GM12878 (cell line): ENCODE measurements at places on chromosomes 16 and 17.

GRCh38 chr17:27690882-27691281, 59.9 kb downstream of the LGALS9 start:
- H3K27ac ChIP-seq: no peak overlapping the region
- no peak for DNase-seq
- no peaks in the 10 kb centered on the region for H3K36me3 ChIP-seq

- H3K4me1 ChIP-seq: peaks cover 3% of the 10 kb centered on the region; the same call in 1 of the 2 replicates
- peak overlapping the region; percentile 54; the same call in 1 of the 2 replicates for H3K4me3 ChIP-seq
- no peak overlapping the region for H3K27ac ChIP-seq
- H3K27me3 ChIP-seq: peaks cover 11% of the 10 kb centered on the region
These were observed 455 bp downstream of the ATP1B2 start for GRCh38 chr17:7651097-7651664.

- H3K4me1 ChIP-seq: no peaks in the 10 kb centered on the region
- no peak for DNase-seq
- H3K27me3 ChIP-seq: 0 out of 2 replicates have a peak, but pooled peaks cover 2% of the 10 kb centered on the region
- no peaks in the 10 kb centered on the region for H3K36me3 ChIP-seq
- no peak overlapping the region for H3K4me3 ChIP-seq
These were observed 180.6 kb downstream of the FOXL1 start for GRCh38 chr16:86758932-86759331.

DNA sequence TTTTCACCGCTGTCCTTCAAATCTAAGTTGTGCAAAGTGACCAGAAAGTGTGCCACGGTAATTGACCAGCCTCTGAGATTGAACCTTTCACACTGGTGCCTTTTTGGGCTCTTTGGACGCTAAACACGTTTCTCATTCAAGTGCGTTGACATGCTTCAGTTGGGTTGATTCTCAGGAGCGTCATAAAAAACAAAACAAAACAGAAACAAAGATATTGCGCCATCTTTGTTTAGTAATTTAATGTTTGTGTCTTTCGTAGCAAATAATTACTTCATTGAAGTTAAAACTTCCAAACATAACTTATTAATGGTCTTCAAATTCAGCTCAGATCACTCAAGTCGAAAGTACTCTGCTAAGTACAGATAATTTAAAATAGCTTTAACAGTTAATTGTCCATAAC, 80.2 kb downstream of the OR1D5 start:
- H3K27ac ChIP-seq: no peak overlapping the region
- no peaks in the 10 kb centered on the region; the same call in 1 of the 2 replicates for H3K27me3 ChIP-seq
- no peak for DNase-seq

DNA sequence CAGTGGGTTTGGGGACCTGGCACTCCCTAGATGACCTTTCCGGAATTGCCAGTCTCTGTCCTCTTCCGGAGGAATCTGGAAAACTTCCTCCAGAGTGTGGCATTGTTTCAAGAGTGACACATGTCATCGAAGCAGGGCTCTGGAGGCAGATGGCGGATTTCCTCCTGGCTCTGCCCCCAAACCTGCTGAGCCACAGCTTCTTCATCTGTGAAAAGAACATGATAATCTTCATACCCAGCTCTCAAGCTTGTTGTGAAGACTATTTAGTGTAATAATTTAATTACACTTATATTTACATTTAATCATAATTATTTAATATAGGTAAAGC, 19.7 kb upstream of the TEX2 start:
- no peaks in the 10 kb centered on the region for H3K27me3 ChIP-seq
- H3K36me3 ChIP-seq: no peaks in the 10 kb centered on the region
- no peak overlapping the region for H3K27ac ChIP-seq
- no peak for DNase-seq
- peaks cover 12% of the 10 kb centered on the region for H3K4me1 ChIP-seq

DNA sequence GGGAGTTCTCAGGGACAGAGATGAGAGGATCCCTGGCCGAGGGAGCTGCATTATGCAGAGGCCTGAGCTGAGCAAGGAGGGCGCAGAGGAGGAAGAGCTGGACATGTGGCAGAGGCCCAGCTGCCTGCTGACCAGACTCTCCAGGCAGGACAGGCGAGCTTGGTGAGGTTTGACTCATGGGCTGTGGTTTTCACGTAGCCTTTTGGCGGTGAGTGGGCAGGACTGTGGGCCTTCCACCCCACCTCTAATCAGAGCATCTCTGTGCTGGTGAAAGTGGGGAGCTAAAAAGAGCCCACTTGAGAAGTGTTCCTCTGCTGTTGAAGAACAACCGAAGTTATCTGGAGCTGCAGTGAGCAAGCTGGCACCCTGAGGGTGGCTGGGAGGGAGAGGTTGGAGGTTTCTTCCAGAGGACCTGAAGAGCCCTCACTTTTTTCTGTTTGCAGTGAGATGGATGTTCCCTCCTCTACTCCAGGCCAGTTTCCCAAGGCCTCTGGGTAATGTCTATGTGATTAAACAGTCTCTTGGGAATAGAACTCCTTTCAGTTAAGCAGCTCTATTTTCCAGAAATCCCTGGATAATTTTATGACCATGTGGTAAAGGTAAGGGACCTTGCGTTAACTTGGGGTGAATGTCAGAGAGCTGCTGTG, 11.9 kb downstream of the EPN2 start:
- no peaks in the 10 kb centered on the region; the same call in 1 of the 2 replicates for H3K27me3 ChIP-seq
- no peaks in the 10 kb centered on the region for H3K36me3 ChIP-seq
- H3K4me3 ChIP-seq: no peak overlapping the region
- DNase-seq: no peak
- no peak overlapping the region for H3K27ac ChIP-seq

DNA sequence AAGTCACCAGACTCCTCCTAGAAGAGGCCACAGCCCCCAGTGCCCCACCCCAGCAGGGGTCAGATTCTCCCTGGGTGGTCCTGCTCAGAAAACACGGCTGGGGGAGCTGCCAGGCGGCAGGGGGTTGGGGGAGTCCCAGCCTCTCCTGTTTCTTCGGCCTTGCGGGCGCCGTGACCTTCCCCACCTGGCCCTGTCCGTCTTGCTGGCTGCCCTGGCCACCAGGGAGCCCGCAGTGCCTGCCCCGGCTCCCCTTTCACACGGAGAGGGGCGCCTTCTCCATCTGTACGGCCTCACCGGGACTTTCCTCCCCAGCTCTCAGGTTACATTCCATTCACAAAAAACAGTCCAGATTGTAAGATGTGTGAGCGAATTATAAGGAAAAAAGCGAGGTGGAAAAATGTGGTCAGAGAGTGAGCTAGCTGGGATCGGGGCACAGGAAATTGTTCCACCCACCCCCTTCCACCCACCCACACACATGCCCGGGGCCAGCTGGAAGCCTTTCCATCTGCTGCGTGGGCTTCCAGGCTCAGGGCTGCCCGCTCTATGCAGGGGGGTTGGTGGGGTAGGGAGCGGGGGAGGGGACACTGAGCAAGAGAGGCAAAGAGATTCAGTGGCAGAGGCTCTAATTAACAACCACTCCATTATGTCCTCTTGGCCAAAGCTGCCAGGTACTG, 14.6 kb upstream of the CIBAR2 start:
- no peaks in the 10 kb centered on the region for H3K27me3 ChIP-seq
- no peaks in the 10 kb centered on the region for H3K36me3 ChIP-seq
- DNase-seq: no peak

DNA sequence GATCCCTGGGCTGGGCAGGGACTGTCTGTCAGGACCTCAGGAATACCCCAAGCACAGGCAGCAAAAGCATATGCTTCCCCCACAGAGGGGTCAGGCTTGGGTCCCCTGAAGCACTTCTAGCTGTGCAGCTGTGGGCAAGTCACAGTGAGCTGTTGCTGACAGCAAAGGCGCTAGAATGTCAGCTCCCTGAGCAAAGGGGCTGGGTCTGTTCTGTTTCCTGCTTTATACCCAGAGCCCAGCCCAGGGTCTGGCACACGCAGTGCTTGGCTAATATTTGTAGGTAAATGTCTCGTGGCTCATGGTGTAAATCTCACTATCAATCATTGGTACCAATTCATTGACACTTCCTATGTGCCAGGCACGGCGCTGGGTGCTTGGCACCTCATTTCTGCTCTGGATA, 16.6 kb upstream of the MPRIP start:
- H3K4me1 ChIP-seq: no peaks in the 10 kb centered on the region
- H3K36me3 ChIP-seq: no peaks in the 10 kb centered on the region
- H3K27ac ChIP-seq: no peak overlapping the region
- no peak overlapping the region for H3K4me3 ChIP-seq
- no peak for DNase-seq

- no peaks in the 10 kb centered on the region for H3K36me3 ChIP-seq
- no peak overlapping the region for H3K4me3 ChIP-seq
- H3K27me3 ChIP-seq: no peaks in the 10 kb centered on the region; the same call in 1 of the 2 replicates
- H3K27ac ChIP-seq: no peak overlapping the region
- no peak for DNase-seq
- H3K4me1 ChIP-seq: no peaks in the 10 kb centered on the region
These were observed 12.9 kb upstream of the MEIOB start for GRCh38 chr16:1884889-1885288.

- no peak overlapping the region for H3K4me3 ChIP-seq
- no peaks in the 10 kb centered on the region for H3K27me3 ChIP-seq
These were observed 53.4 kb downstream of the ABCC12 start for GRCh38 chr16:48102083-48103008.

DNA sequence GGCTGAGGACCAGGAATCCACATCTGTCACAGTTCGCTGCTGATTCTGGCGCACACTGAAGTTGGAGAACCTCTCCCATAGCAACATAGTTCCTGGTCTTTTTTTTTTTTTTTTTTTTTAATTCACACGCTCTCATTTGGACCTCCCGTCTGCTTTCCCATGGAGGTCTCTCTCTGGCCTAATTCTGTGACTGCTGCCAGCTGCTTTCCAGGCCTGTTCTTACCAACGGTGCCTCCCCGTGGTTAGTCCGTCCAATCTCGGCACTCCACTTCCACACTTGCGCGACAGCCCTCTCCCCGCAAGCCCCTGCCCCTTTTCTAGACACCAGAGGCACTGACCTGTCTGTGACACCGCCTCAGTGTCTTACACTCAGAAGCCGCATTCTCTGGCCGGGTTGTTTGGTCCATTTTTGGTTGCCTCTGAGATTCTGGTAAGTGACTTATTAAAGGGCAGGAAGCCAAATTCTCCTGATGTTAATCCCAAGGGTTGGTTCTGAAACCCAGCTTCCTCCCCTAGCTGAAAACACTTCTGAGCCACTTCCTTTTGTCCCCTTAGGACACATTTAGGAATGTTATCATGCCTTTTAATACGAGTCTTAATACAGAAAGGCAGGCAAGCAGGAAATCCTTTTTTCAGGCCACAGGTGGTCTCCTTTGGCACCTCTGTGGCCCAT, 1.1 kb upstream of the AKTIP start:
- no peak for DNase-seq
- H3K27ac ChIP-seq: peak overlapping the region; percentile 87
- H3K27me3 ChIP-seq: no peaks in the 10 kb centered on the region
- H3K4me3 ChIP-seq: peak overlapping the region; percentile 94
- peaks cover 12% of the 10 kb centered on the region for H3K4me1 ChIP-seq

- H3K36me3 ChIP-seq: no peaks in the 10 kb centered on the region
- no peaks in the 10 kb centered on the region for H3K27me3 ChIP-seq
- H3K4me3 ChIP-seq: no peak overlapping the region
- H3K27ac ChIP-seq: no peak overlapping the region
These were observed 21.9 kb downstream of the C1QTNF1 start for GRCh38 chr17:79045842-79046196.

- H3K36me3 ChIP-seq: 0 out of 2 replicates have a peak, but pooled peaks cover 3% of the 10 kb centered on the region
- peak overlapping the region; percentile 65 for H3K4me3 ChIP-seq
- DNase-seq: no peak
- H3K27me3 ChIP-seq: no peaks in the 10 kb centered on the region
- 0 out of 2 replicates have a peak overlapping the region, but pooled peaks have one; percentile 1 for H3K27ac ChIP-seq
These were observed 13.0 kb downstream of the SARM1 start for GRCh38 chr17:28384281-28385036.

GRCh38 chr16:71647391-71647790, 21.4 kb downstream of the MARVELD3 start:
- H3K4me1 ChIP-seq: no peaks in the 10 kb centered on the region
- DNase-seq: no peak
- H3K27me3 ChIP-seq: no peaks in the 10 kb centered on the region

DNA sequence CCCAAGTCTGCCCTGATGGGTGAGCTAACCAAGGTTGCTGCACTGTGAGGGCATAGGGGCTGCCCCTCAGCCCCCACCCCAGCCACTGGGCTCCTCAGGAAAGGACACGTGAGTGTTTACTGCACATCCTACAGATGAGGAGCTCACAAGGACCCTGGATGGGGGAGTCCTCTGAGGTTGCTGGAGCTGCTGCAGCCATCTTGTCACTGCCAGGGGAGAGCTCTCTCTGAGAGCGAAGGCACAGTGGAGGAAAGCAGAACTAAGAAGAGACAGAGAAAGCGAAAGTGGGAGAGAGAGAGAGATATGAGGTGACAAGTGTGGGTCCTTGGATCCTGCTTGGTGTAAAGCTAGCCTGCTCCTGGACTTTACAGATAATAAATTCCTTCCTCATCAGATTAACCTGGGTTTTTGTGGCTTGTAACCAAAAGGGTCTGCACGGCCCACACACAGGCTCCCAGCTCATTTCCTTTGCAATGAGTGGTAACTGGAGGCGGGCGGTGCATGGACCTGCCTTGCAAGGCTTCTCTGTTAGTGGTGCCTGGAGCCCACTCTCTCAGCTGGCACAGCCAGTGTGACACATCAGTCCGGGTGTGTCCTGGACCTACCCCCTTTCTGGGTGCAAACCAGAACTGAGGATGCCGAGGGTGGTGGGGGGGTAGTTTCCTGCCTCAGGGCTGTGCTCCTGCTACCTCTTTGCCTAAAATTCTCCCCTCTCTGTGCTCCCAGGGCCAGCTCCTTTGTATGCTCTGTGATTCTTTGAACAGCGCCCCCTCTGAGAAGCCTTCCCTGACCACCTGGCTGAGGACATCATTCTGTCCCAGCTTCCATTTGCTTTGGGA, 14.2 kb downstream of the SNX20 start:
- DNase-seq: peak; percentile 58
- no peaks in the 10 kb centered on the region for H3K36me3 ChIP-seq
- H3K27me3 ChIP-seq: no peaks in the 10 kb centered on the region
- H3K4me1 ChIP-seq: peaks cover 19% of the 10 kb centered on the region

- DNase-seq: no peak
- no peaks in the 10 kb centered on the region for H3K27me3 ChIP-seq
- H3K4me1 ChIP-seq: no peaks in the 10 kb centered on the region
- no peak overlapping the region for H3K27ac ChIP-seq
- H3K4me3 ChIP-seq: no peak overlapping the region
These were observed 67.7 kb downstream of the RBFOX1 start for GRCh38 chr16:7400117-7400890.

DNA sequence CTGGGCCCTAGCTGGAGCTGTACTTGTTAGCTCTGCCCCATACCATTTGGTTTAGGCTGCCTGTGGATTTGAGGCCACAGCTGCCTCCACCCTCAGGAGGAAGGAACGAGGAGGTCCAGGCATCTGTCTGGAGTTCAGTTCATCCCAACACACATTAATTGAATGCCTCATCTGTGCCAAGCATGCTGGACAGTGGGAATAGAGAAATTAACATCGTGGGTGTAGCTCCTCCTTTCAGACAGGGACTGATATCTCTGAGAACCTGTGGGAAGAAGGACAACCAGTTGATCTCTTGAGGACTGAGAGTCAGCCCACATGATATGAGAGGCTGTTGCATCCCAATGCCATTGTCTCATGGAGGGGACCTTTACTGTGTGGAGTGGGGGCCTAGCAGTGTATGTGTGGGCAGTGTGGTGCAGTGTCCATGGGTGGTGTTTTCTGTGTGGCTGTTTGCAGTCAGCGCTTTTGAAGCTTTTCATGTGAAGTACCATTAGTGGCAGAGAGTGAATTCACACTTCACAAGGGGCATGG, 29.4 kb upstream of the DDX52 start:
- no peak overlapping the region for H3K27ac ChIP-seq
- H3K27me3 ChIP-seq: no peaks in the 10 kb centered on the region
- no peak for DNase-seq
- H3K4me3 ChIP-seq: no peak overlapping the region
- H3K4me1 ChIP-seq: no peaks in the 10 kb centered on the region
